ENCODE measurements at places on chromosomes 2 and 18.

DNA sequence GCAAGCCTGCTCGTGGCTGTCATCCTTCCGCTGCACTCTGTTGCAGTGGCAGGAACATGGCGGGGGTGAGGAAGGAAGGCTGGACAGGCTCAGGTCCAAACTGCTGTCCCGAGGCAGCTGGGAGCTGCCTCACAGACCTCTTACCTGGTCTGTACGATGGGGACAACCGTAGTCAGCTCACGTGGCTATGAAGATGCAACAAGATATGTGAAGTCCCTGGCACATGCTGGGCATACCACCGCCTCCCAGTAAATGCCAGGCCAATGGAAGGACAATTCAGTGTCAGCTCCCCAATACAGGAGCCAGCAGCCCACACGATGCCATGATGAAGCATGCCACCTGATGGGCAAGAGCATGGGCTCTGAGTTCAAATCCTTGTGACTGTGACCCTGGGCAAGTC, 344.4 kb downstream of the CYRIA start:
- DNase-seq = no peak

DNA sequence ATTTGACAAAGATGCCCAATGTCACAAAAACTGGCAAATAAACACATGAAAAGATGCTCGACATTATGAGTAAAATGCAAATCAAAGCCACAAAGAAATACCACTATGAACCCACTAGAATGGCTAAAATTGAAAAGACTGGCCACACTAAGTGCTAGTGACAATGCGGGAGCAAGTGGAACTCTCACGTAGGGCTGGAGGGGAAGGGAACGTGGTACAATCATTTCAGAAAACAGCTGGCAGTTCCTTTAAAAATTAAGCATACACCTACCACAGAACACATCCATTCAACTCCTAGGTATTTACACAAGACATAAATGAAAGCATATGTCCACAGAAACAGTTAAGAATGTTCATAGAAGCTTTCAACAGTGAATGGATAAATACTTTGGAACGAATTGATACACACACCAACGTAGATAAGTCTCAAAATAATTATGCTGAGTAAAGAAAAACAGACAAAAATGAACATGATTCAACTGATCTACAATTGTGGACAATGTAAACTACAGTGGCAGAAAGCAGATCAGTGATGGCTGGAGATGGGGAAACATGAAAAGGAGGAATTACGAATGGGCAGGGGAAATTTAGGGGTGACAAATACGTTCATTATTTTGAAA, 71.7 kb downstream of the MYOM1 start:
- DNase-seq = no peak

DNA sequence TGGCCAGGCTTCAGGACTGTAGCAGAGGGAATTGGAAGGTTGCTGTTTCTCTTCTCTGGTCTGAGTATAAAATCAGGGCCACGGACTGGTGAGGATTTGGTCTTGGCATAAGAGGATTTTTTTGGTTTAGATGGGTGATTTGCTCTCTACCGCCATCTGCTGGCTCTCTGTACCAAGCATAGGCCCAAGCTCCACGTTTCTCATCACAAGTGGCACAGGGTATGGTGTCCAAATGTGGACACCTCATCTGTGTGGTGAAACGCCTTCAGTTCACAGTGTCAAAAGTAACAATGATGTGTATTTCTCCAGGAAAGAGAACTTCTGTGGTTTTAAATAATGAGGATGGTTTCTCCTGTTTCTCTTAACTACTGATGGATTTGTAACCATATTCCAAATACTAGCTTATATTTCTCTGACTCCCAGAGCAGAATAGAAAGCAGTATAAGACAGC, 115.1 kb downstream of the EML6 start:
- peak; percentile 62 for DNase-seq

DNA sequence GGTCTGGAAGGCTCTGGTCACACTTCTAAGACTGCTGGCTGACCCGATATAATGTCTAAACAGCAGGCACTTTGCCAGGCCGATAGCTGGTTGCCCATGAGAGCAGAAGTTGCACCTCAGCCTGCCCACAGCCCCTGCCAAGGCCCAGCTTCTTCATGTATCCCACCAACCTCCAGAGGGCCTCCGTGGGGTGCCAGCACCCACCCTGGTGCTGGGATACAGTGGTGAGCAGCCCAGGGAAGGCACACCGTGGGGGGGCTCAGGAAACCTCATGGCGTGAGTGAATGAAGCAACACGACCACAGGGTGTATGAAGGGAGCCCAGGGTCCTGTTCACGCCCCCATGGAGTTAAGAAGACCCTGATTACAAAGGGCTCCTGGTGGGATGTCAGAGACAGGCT, 16.2 kb upstream of the GLI2 start:
- DNase-seq = no peak

GRCh38 chr2:225600444-225600843, 200.9 kb downstream of the NYAP2 start:
- DNase-seq = no peak

- DNase-seq = no peak
These were observed 130.9 kb downstream of the TPGS2 start for GRCh38 chr18:36697905-36698304.

DNA sequence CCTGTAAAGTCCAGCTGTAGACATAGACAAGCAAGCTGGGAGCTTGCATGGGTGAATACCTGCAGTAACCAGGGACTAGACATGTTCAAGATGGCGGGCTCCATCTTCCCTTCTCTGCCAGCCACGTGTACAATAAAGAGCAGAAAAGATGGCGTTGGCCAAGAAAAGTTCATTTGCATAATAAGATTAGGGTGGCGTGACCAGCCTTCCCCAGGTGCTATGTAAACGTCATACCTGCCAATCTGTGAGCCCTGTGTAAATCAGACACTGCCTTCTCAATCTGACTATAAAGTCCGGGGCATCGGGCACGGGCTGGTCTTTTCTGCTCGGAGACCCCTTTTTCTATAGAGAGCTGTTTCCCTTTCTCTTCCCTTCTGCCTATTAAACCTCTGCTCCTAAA, 101.6 kb upstream of the XPO1 start:
- no peak for DNase-seq

- DNase-seq = no peak
These were observed 66.4 kb downstream of the USP34 start for GRCh38 chr2:61404438-61404837.

- DNase-seq = no peak
These were observed 1899.8 kb upstream of the PIK3C3 start for GRCh38 chr18:40055262-40055661.

DNA sequence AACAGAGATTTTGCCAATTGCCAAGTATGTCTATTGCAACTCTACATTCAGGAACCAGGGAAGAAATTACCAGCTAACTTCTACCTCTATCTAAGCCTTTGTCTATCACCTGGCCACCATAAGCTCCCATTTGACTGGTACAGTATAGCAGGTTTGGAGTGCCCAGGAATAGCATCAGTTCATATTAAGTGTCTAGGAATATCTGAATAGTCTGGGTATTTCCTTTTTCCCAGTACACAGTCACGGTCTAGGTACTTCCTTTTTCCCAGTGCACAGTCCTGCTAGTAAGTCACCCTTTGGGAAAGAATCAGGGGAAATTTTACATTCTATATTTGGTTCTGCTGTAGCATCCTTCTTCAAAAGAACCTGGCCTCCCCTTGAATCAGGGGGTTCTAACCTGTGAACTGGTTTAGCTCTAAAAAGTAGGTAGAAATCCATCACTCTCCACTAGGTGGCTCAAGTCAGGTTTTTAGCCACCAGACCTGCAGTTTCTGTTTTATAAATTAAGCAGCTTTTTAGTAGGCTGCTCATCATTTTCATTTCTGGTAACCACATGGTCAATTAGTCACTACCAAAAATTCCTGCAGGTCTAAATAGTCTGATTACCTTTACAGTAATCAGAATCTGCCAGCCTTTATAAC, 49.3 kb upstream of the DNAJC10 start:
- peak; percentile 14 for DNase-seq

DNA sequence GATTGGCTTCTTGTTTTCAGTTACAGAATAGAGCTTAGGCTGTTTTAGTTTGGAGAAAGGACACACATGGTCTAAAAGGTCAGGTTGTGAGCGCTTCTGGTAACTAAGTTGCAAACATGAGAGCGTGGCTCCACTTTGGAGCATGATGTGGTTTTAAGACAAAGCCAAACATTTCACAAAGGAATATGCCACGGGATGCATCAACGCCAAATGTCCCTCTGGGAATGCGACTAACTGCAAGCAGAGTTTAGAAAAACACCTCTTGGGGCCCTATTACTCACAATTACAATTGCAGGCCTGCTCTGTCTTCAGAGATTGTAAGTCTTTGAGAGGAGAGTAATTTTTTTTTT, 25.4 kb downstream of the MYO7B start:
- DNase-seq = no peak

GRCh38 chr2:71897137-71897480, 250.6 kb downstream of the CYP26B1 start:
- DNase-seq = no peak

- no peak for DNase-seq
These were observed 30.1 kb downstream of the GAREM2 start for GRCh38 chr2:26202981-26203490.

- DNase-seq = peak; percentile 37
These were observed 5.3 kb upstream of the CRYBA2 start for GRCh38 chr2:218998414-218999002.

- DNase-seq = no peak
These were observed 125.7 kb upstream of the FZD5 start for GRCh38 chr2:207895274-207895860.

DNA sequence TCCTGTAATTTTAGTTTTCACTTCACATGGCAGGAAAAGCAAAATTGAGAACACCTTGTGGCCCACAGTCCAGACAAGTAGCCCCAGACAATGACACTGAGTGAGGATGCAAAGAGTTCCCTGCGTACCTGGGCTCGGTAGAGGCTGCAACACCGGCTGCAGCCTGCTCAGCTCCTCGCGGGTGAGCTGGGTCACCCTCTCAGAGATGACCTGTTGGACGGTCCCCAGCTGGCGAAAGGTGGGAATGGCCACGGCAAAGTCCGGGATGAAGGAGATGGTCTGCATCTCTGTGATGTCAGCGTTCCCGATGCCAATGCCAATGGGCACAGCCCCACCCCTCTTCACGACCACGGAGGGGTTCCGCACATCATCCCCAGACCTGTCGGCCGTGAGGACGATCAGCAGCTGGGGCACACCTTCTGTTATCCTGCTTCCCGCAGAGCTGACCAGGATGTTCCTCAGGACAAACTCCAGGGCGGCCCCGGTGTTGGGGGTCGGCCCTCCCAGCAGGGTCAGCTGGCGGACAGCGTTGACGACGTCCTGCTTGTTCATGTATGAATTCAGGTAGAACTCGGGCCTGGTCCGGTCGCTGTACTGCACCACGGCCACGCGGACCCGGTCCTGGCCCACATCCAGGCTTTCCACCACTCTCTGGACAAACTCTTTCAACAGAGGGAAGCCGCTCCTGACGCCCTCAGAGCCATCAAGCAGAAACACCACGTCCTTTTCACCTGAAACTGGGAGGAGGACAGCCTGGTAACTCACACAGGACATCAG, 39.5 kb downstream of the COL6A3 start:
- DNase-seq = no peak

- no peak for DNase-seq
These were observed 1.4 kb downstream of the WDCP start for GRCh38 chr2:24045511-24046508.

- peak; percentile 49 for DNase-seq
These were observed 492.5 kb upstream of the SPHKAP start for GRCh38 chr2:228673876-228674554.

DNA sequence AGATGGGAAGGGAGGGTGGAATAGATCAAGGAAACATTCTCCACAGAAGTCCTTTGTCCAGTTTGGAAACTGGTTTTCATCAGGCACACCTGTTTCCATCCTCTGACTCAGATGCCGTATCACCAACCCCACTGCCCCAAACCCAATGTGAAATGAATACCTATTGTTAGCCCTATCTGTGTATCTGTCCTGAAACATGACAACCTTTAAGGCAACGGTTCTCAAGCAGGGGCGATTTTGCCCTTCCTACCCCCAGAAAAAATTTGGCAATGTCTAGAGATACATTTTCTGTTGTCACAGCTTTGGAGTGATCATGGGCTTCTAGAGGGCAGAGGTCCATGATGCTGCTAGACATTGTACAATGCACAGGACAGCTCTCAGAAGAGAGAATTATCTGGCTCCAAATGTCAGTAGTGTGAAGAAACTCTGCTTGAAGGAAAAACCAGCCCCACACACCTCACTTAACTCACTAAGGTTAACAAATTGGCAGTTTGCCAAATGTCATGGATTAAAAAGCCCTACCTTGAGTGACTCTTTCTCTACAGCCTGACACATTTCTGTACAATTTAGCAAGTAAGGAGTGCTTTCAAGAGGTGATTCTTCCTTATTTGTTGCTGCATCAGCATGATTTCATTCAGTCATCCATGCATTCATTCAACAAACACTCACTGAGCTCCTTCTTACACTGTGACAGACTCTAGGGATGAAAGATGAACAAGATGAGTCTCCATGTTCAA, 3.4 kb downstream of the SCTR start:
- peak; percentile 15 for DNase-seq

DNA sequence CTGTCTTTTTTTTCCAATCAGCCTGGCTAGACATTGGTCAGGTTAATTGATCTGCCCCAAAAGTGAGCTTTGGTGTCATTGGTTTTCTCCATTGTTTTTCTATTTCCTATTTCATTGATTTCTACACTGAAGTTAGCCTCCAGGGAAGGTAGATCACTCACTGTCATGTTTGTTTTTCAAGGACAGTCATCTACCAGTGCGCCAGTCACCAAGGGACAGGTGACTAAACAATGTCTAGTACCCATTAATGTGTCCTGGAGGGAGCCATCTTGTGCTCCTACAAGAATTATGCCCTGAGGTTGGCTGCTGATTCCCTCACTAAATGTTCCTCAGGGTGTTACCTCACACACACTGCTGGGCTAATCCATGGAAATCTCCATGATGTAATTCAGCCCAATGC, 17.6 kb upstream of the USP40 start:
- DNase-seq = no peak

GRCh38 chr18:9870431-9871008, 15.3 kb upstream of the TXNDC2 start:
- DNase-seq = no peak

GRCh38 chr2:126808929-126809328, 89.8 kb upstream of the TEX51 start:
- DNase-seq = no peak

DNA sequence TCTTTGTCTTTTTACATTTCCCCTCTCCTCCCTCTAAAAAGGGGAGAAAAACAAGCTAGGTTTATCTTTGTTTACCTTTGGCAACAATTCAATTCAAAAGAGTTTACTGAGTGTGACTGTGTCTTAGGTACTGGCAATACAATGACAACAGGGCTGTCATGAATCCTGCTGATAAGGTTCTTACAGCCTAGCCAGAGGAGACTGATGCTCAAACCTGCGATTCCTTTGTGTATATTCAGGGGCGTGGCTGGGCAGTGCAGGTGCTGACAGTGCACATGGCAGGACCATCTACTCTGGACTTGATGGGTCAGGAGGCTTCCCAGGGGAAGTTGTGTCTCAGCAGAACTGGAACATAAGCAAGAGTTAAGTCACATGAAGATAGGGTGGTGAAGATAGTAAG, 23.2 kb upstream of the TTN start:
- DNase-seq = peak; percentile 86

DNA sequence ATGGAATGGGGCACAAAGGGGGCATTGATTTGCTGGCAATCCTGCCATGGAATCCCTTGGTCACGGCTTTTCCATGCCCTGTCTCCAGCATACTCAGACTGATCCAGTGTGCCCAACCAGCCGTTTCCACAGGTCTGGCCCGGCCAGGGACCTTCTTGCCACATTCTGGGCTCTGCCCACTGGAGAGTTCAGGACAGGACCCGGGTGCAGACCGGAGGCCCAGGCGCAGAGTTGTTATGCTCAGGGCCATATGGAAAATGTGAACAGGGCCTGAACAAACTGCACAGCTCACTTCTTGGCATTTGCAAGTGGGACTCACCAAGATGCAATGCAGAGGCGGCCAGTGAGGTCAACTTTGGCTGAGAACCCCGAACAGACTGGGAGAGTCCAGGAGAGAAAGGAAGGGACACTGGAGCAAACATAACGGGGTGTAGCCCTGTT, 15.6 kb upstream of the ASAP2 start:
- no peak for DNase-seq

All from NCI-H345 (cell line).